ENCODE measurements at places on chromosomes 2 and 18.

GRCh38 chr18:31088532-31088931 lies 13.7 kb downstream of the DSC2 start:
- DNase-seq = no peak

- DNase-seq = no peak
Observed at GRCh38 chr2:101597347-101597944, 100.1 kb upstream of the MAP4K4 start.

GRCh38 chr2:181985632-181986205 lies at the start of gene PPP1R1C:
Gene PPP1R1C, plus strand, starts transcription at chr2:181985853. Its CDS starts 258 bp downstream, at chr2:181986111.
- DNase-seq = no peak

DNA sequence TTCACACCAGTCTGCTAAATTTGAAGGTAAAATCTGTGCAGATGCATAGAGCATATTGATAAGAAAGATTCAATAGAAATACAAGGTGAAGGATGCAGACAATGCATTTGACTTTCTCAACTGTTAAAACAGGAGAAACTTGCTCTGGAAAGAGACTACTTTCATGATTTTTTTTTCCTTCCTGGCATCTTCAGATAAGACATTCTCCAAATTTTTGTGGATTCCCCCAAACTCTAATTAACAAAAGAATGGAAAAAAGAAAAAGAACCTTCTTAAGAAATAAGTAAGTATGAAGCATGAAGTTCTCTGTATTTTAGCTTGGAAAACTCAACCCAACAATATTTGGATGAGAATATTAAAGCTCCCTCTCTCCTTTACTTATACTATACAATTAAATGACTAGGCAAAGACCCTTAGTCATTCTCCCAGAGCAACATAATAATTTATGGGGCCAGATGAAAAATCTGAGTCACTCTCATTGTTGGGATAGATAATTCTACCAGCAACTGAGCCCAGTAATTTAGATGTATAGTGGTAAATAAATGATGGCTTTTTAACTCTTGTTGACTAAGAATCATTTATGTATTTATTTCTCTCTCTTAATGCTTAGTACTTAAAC lies 298.7 kb upstream of the COL3A1 start:
- no peak for DNase-seq

All from stimulated activated CD8-positive, alpha-beta memory T cell treated with anti-CD3 and anti-CD28 coated beads, Interleukin-4, amount 100 ng/mL, for 24 hours (primary cell).